ENCODE measurements at places on chromosomes 3 and 15.

DNA sequence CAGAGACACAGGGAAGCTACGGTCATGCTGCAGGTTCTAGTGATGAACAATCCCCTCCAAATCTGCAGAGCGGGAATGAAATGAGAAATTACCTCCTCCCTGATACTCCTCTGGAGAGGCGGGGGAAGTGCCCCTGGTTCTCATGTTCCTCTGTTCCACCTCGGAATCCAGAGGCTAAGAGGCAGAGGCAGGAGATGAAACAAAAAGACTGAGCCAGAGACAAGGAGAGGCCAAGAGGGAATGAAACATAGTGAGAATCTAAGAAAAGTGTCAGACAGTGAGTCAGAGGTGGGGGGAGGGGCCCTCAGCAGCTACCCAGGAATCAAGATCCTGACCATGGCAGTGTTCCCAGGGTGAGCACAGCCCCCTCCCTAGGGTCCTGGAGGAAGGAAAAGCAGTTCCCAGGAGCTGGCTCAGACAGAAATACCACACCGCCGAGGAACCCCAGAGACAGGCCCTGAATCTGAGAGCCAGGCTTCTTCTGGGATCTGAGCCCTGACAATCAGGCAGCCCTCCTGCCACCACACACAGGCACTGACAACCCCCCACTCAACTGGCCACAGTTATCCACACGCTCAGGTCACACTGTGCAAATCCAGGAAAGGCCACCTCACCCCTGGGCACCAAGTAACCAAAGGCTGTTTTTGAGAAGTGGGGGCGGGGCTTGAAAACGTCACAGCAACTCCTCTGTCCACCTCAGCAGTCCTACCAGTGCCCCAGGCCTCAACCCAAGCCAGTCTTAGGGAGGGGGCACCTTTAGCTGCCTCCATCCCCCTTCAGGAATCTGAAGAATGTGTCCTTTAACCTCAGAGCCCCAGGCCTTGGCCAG is 2.4 kb downstream of the CSRNP1 start:
- DNase-seq = peak; percentile 51

GRCh38 chr15:75666823-75667501 is 19.2 kb downstream of the SNX33 start:
- no peak for DNase-seq

DNA sequence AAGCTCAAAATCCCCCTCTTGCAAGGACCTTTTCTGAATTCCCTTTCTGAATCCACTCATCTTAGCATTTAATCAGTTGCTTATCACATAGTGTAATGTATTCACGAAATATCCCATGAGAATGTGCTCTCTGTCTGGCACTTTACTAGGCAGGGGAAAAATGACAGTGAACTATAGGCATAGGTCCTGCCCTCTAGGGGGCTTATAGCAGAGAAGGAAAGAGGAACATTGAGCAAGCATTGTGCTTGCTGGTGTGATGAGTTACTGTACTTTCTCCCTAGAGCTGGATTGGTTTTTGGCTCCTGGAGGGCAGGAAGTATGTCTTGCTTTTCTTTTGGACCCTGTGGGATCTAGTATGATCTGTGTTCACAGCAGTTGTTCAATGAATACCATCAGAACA is 26.5 kb downstream of the DUOX2 start:
- DNase-seq = no peak

DNA sequence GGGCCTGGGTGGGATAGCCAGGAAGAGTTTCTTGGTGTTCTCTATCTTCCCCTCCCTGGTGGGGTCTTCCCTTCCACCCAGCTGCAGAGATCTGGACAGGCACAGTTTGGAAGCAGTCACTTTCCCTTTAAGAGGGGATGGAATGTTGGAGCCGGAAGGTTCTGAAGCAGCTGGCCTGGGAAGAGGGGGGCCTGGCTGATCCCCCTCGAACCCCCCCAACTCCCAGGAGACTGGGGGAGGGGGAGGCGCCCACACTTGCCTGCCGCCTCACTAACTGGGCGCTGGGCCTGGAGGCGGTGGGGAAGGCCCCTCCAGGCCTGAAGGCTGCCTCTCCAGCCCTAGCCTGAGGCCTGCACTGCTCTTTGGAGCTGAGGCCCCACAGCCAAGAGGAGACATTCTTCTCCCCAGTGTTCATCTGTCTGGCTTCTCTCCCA is 1.4 kb downstream of the DVL3 start:
- peak; percentile 63 for DNase-seq

DNA sequence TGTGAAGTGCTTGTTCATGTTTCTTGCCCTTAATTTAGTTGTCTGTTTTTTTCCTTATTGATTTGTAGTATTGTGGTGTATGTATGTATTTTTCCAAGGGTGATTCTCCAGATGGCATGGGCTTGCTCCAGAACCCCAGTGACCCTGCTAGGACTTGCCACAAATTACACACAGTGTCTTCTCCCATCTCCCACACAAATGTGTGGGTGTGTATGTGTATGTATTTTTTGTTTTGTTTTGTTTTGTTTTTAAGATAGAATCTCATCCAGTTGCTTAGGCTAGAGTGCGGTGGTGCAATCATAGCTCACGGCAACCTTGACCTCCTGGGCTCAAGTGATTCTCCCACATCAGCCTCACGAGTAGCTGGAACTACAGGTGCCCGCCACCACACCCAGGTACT is 36.2 kb upstream of the ARID3B start:
- no peak for DNase-seq

DNA sequence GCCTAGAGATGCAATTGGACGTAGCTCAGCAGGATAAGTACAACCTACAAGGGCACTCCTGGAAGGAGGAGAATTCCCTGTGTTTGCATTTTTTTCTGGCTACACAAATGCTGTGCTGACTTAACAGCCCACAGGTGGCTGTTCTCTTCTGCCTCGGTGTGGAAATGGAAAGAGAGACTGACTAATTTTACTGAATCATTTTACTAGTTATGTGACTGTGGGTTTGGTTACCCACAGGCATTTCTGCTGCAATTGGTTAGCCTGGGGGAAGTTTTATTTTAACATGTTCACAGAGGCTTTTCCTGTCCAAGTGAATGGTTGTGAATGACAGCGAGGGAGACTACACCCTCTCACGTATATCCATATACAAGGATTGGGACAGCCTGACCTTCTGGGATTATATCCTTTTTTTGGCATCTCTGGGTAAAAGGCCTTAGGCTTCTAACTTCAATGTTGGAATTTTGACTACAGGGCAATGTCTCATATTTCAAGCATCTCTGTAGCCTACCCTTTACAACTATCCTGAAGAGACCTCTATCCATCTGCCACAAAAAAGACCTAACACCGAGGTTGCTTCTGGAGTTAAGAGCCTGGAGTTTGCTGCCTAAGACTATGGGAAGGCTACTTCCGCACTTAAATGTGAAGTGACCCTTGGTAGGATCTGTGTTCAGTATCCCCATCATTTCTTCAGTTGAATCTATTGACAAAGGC is 67.2 kb upstream of the TP63 start:
- no peak for DNase-seq

- no peak for DNase-seq
Observed at GRCh38 chr3:66140743-66141372, 79.9 kb upstream of the SLC25A26 start.

DNA sequence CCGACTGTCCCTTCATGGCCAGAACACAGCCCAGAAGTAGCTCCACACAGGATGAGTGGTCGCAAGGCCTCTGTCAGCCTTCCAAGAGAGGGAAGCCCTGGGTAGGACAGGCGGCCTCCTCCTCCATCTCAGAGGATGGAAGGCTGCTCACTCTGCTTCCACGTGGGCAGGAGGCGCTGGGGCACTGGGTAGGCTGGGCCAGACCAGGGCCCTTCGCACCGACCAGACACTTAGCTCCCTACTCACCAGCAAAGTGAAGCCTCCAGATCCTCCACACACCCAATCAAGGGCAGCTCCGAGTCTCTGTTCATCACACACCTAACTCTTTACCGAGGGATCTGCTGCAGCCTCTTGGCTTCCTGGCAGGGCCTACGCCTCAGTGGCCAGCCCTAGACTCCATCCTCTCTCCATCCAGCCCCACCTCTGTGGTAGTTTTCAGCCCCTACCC is 24.3 kb upstream of the PLXNA1 start:
- DNase-seq = no peak

DNA sequence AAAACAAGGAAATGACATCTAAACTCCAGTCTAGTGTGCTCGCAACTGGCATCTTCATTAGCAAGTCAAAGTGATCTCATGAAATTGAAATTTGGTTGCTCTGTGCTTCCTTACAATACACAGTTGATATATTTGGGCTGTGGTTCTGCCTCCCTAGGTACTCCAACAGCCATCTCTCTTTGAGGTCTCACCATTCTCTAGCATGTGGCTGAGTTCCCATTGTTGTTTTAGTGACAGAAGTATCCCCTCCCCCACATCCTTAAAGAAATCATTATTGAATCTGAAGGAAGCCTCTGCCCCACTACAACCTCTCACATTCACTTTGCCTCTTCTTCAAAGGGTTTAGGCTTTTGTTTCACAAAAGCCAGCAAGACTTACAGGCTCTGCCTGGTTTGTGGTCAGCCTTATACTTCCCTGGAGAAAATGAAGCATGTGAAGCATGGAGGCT is 516.5 kb downstream of the NLGN1 start:
- DNase-seq = no peak

DNA sequence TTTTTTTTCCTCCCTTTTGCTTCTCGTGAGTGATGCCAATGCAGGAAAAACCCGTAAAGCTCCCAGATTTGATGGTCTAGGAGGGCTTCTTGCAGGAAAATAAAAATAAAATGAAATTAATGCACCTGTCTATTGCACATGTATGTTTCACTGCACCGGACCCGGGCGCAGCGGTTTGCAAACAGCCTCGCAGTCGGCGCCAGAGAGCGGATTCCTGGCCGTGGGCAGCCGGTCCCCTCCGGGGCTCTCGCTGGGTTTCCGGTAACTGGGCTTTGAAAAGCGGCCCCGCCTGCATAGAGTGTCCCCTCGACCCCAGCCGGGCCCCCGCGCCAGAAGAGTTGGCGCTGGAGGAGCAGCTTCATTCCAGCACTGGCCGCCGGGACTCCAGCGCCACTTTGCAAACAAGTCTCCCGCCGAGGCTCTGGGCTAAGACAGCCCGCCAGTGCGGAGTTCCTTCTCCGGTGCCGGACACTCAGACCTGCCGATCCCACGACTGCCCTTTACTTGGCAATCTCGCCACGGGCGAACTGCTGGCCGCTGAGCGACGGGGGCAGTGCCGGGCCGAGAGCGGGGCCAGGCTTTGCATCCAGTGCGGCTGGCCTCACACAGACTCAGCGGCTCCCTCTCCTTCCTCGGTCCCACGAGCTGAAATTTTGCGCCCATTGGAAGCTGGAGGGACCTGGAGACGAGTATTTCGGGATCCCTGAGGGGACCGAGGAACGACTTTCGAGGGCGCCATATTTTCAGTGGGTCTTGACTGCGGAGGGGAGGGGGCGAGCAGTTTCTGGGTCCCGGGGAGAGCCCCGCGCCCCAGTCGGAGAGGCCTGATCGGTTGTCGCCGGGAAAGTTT is 225.9 kb upstream of the C2CD4B start:
- peak; percentile 43 for DNase-seq

DNA sequence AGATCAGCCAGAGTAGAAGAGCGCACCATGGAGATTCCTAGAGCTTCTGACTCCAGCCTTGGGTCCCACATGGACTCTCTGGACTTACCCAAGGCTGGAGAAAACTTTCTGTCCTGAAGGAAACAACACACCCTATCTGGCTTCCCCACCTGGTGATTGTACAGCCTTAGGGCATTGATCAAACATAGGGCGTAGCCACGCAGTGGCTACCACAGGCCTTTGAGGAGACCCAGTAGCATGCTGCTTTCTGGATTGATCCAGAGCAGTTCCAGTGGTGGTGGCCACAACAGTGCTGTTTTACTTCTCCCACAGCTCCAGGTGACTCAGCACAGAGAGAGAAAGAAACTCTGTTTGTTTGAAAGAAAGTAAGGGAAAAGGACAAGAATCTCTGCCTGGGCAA is 23.5 kb downstream of the PYDC2 start:
- DNase-seq = no peak

- no peak for DNase-seq
Observed at GRCh38 chr3:169744366-169745054, 20.4 kb downstream of the TERC start.

DNA sequence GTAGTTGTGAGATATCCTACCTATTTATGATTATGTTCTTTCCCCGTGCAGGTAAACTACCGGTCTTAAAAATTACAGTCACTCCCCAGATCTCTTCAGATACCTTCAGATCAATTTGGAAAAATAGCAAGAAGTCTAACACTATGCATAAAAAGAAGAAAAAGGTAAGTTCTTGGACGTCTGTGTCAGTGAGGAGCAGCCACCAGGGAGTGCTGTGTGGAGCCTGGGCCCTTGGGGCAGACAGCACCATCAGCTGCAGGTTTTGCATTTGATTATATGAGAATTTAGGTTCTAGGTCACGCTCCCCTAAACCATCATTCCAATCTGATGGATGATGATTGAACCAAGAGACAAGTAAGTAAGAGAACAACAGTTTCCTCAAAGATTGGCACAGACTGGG is 8.9 kb upstream of the RNF7 start:
- no peak for DNase-seq

DNA sequence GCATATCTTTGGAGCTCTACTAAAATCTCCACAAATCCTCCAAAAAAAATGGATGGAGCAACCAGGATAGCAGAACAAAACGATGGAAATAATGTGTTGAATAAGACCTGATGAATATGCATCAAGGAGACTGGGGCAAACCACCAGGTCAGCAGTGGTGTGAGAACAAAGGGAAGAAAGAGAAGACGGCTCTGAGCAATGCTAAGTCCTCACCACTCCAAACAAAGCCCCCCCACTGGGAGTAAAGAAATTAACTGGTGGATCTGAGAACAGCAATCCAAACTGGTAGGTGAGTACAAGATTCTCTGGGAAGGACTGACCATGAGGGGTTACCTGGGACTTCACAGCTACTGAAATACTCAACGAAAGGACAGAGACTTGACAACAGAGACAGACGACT is 977.3 kb downstream of the TBL1XR1 start:
- no peak for DNase-seq

DNA sequence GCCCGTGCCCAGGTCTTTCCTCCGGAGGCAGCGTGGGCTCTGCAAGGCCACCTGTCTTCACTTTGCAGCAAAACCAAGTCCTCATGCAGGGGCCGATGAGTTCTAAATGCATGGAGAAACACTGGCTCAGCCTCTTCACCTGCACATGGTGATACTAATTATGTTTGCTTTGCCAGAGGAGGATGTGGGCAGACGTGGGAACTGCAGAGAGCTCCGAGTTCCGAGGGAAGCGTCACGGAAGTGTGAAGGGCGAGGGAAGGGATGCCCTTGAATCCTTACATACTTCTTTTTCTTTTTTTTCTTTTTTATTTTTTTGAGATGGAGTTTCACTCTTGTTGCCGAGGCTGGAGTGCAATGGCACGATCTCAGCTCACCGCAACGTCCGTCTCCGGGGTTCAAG is 74.8 kb downstream of the GABRG3 start:
- no peak for DNase-seq

DNA sequence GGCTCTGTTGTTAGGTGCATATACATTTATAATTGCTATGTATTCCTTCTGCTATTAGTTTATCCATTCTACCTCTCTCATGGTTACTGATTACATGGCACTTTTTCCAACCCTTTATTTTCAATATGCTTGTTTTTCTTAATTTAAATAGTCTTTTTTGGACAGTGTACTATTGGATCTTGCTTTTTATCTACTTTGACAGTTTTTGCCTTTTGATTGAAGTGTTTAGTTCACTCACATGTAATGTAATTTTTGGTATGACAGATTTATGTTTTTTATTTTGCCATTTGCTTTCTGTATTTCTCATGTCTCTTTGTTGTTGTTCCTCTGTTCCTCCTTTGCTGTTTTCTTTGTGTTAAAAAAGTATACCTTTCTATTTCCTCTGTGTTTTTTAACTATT is 44.5 kb downstream of the TRPC1 start:
- no peak for DNase-seq

All from WERI-Rb-1 (cell line).